A549 treated with dexamethasone at 1 μM for 4 hours (cell line): ENCODE measurements at places on chromosomes 6 and 20. TPM values are rescaled to one million over a fixed set of nuclear protein-coding genes. Genes with fewer than 3 reads are reported as not detected.

The CCN6 gene
- total RNA-seq, result not detected in 5 replicates

The APOBEC2 gene
- total RNA-seq, result not detected in 5 replicates

The BTNL2 gene
- total RNA-seq, result not detected in 5 replicates

The TFAP2B gene
- total RNA-seq, result not detected in 5 replicates

The EDN1 gene
- 33.5 to 42.8 TPM (median 40.0 TPM) in 5 replicates for total RNA-seq

The CITED2 gene
- 24.6 to 41.8 TPM (median 40.9 TPM) in 5 replicates for total RNA-seq

The AVP gene
- not detected in 5 replicates for total RNA-seq

The NKX2-2 gene
- not detected in 5 replicates for total RNA-seq

The CPNE5 gene
- total RNA-seq, result 0.06 to 0.12 TPM (median 0.10 TPM) in 5 replicates

The WFDC12 gene
- total RNA-seq, result not detected in 5 replicates

The GTF2H4 gene
- 17.2 to 21.4 TPM (median 19.3 TPM) in 5 replicates for total RNA-seq

The WFDC13 gene
- total RNA-seq, result not detected in 5 replicates

The RAB23 gene
- total RNA-seq, result 7.1 to 9.5 TPM (median 8.8 TPM) in 5 replicates

The COL9A3 gene
- 0.41 to 0.74 TPM (median 0.60 TPM) in 5 replicates for total RNA-seq

The KIFC1 gene
- 35.6 to 45.1 TPM (median 44.0 TPM) in 5 replicates for total RNA-seq

The BTN1A1 gene
- total RNA-seq, result not detected in 5 replicates

The FAM217A gene
- not detected in 5 replicates for total RNA-seq
